ENCODE measurements at places on chromosomes 11 and 22. TPM values are rescaled to one million over a fixed set of nuclear protein-coding genes. Genes with fewer than 3 reads are reported as not detected.

The PRG3 gene
- total RNA-seq, result not detected

The NRIP3 gene
- 24.0 TPM for total RNA-seq

The MPZL3 gene
- total RNA-seq, result 20.1 TPM

The UNC93B1 gene
- total RNA-seq, result 29.9 TPM

The ASCL2 gene
- total RNA-seq, result not detected

The DDB1 gene
- 317 TPM for total RNA-seq

The FAM111B gene
- 15.6 TPM for total RNA-seq

The ZPR1 gene
- total RNA-seq, result 45.8 TPM

The SAMM50 gene
- total RNA-seq, result 61.2 TPM

The SLC7A4 gene
- not detected for total RNA-seq

The LYVE1 gene
- total RNA-seq, result 0.32 TPM

The GLYATL2 gene
- not detected for total RNA-seq

The AMOTL1 gene
- 29.3 TPM for total RNA-seq

The FGF19 gene
- total RNA-seq, result not detected

The CCDC73 gene
- total RNA-seq, result not detected

The GSTT2B gene
- total RNA-seq, result 1.3 TPM

The PARVG gene
- 0.32 TPM for total RNA-seq

The BDNF gene
- 8.5 TPM for total RNA-seq

The LRRC32 gene
- total RNA-seq, result 23.9 TPM

The CYTH4 gene
- total RNA-seq, result not detected

The ADM gene
- 104 TPM for total RNA-seq

The PTPRCAP gene
- 0.30 TPM for total RNA-seq

The RIBC2 gene
- 1.4 TPM for total RNA-seq

The DGCR6 gene
- total RNA-seq, result 2.4 TPM

The UBQLN3 gene
- not detected for total RNA-seq

The TSPAN32 gene
- not detected for total RNA-seq

The SLC22A9 gene
- not detected for total RNA-seq

The BIK gene
- 1.1 TPM for total RNA-seq

The CRYBB3 gene
- not detected for total RNA-seq

The ART5 gene
- total RNA-seq, result not detected

The FOLR2 gene
- not detected for total RNA-seq

The NF2 gene
- 111 TPM for total RNA-seq

The DCHS1 gene
- total RNA-seq, result 29.0 TPM

The IRAG1 gene
- total RNA-seq, result under 0.01 TPM

The MYOD1 gene
- total RNA-seq, result not detected

The SCGB2A2 gene
- total RNA-seq, result not detected

The PSMA1 gene
- total RNA-seq, result 250 TPM

The PHF5A gene
- 117 TPM for total RNA-seq

The OR5AR1 gene
- not detected for total RNA-seq

The MAPK8IP2 gene
- not detected for total RNA-seq

The E2F8 gene
- 2.6 TPM for total RNA-seq

The OR56A1 gene
- total RNA-seq, result not detected

The GP1BB gene
- 1.6 TPM for total RNA-seq

The KCNK7 gene
- not detected for total RNA-seq

The HEPHL1 gene
- not detected for total RNA-seq

The EMID1 gene
- not detected for total RNA-seq

The PVALB gene
- total RNA-seq, result not detected

The OR8G5 gene
- not detected for total RNA-seq

The TIMP3 gene
- total RNA-seq, result 5.2 TPM

The CHRDL2 gene
- not detected for total RNA-seq

The EXPH5 gene
- under 0.01 TPM for total RNA-seq

The PRR33 gene
- total RNA-seq, result not detected

The MTA2 gene
- total RNA-seq, result 186 TPM

The AIFM3 gene
- total RNA-seq, result 0.46 TPM

The RFPL2 gene
- total RNA-seq, result 0.32 TPM

The DCUN1D5 gene
- total RNA-seq, result 137 TPM

The HBG2 gene
- total RNA-seq, result not detected

The CSNK2A3 gene
- 1.5 TPM for total RNA-seq
